ENCODE measurements at places on chromosomes 6 and 20.

DNA sequence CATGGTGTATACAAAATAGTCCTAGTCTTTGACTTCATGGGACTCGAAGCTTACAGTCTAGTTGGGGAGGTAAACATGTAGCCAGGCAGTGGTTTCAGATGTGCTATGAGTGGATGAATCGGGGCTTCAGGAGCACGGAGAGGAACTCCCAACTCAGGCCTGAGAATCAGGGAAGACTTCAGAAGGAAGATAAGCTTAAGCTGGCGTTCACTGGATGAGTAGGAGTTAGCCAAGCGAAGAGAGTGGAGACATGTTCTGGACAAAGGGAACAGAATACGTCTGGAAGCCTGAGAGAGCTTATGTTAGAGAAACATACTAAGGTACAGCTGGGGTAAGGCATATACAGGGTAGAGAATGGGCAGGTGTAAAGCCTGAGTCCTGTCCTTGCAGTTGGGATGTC lies 8.8 kb downstream of the CARMIL1 start:
- no peak for DNase-seq

DNA sequence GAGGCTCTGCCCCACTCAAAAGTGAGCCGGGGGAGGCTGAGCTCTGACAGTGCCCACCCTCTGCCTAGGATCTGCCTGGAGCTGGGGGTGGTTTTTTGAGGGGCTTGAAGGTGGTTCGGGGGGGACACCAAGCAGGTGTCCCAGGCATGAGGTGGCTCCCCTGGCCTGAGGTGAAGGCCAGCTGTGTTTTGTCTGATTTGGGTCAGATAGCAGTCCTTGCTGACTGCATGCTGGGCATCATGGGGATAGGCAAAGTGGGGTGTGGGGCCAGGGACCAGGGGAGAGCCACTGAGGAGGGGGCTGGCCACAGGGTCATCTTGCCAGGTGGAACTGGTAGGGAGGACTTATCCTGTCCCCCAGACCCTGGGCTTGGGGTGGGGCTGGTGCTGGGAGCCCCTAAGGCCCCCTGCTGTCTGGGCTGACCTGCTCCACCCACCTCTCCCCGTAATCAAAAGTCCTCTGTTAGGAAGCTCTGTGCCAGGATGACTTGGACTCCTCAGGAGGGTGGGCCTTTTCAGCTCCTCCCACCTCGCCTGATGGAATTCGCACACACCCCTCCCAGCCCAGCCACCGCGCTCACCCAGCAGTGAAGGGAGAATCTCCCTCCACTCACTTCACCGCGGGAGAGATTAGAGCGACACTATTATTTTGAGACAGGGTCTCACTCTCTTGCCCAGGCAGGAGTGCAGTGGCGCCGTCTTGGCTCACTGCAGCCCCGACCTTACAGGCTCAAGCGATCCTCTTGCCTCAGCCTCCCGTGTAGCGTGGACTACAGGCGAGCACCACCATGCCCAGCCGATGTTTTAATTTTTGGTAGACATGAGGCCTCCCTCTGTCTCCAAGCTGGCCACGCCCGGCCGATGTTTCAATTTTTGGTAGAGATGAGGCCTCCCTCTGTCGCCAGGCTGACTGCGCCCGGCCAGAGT lies 1.5 kb upstream of the COL9A3 start:
- no peak for DNase-seq

- DNase-seq, result no peak
Observed at GRCh38 chr6:1215023-1215422, 96.9 kb upstream of the FOXQ1 start.

GRCh38 chr6:14046476-14047068 lies 71.0 kb upstream of the CD83 start:
- peak; percentile 77 for DNase-seq

DNA sequence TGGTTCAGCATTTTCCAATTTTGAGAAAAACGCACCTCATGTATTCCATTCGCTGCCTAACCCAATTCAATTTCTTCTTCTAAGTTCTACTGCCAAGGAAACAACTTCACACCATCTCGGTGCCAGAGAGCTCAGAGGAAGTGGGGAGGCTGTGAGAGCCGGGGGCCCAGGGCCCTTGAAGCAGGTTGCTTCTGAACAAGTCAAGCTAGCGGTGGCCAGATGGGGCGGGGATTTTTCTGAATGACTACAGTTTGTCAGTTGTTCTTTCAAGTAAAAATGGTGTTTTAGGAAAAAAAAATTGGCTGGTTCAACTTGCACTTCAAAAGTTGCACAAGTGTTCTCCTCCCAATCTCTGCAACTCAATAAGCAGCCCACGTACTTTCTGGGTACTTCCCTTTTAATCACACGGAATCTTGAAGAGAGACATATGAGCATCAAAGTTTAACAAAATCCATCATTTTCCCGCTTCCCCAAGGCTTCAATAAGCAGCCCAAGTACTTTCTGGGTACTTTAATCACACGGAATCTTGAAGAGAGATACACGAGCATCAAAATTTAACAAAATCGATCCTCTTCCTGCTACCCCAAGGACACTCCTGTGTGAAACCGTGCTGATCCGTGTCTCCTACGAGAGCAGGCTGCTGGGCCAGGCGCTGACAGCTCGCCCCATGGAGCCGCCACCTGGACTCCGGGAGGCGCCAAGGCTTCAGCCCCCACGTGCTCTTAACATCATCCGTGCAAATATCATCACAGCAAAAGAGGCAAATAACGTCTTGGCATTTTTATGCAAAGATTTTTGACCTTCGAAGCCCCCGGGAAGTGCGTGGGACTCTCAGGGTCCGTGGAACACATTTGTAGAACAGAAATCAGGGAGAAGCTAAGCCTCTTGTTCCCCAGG lies 186.7 kb upstream of the PDE10A start:
- no peak for DNase-seq

- no peak for DNase-seq
Observed at GRCh38 chr20:23639490-23639958, 1.8 kb upstream of the CST3 start.

DNA sequence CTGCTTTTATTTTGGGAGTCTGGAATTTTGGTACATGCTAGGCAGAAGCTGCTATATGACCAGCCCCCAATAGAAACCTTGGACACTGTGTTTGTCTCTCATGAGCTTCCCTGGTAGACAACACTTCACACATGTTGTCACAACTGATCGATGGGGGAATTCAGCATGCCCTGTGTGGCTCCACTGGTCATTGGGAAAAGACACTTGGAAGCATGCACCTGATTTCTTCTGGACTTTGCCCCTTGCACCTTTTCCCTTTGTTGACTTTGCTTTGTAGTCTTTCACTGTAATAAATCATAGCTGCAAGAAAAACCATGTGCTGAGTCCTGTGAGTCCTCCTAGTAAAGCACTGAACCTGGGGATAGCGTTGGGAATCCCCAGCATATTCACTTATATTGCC lies 7.9 kb upstream of the WFDC10A start:
- no peak for DNase-seq

- peak; percentile 46 for DNase-seq
Observed at GRCh38 chr6:33276864-33277662, at the start of gene B3GALT4. Gene B3GALT4 (plus strand): TSS chr6:33277123. CDS start chr6:33277420, 297 bp downstream.

DNA sequence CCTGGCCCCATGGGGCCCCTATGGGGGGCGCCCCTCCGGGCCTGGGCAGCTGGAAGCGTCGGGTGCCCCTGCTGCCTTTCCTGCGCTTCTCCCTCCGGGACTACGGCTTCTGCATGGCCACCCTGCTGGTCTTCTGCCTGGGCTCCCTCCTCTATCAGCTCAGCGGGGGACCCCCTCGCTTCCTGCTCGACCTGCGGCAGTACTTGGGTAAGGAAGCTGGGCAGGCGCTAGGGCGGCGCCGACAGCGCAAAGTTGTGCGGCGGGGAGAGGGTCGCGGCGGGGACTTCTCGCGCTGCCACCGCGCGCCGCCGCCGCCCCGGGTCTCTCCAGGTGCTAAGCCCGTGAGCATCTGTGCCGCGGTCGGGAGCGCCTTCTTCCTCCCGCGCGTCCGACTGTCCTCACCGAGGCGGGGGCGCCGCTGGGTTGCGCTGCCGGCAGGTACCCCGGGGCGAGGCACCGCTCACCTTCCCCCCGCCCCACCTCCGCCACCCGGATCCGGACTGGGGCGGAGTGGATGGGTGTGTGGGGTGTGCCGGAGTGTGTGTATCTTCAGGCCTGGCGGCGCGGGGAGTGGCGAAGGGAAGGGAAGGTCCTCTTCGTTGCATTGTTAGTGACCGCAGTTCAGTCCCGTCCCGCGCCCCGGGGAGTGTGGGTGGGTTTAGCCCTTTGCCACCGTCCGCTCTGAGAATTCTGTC lies 788 bp downstream of the UST start:
- peak; percentile 10 for DNase-seq

DNA sequence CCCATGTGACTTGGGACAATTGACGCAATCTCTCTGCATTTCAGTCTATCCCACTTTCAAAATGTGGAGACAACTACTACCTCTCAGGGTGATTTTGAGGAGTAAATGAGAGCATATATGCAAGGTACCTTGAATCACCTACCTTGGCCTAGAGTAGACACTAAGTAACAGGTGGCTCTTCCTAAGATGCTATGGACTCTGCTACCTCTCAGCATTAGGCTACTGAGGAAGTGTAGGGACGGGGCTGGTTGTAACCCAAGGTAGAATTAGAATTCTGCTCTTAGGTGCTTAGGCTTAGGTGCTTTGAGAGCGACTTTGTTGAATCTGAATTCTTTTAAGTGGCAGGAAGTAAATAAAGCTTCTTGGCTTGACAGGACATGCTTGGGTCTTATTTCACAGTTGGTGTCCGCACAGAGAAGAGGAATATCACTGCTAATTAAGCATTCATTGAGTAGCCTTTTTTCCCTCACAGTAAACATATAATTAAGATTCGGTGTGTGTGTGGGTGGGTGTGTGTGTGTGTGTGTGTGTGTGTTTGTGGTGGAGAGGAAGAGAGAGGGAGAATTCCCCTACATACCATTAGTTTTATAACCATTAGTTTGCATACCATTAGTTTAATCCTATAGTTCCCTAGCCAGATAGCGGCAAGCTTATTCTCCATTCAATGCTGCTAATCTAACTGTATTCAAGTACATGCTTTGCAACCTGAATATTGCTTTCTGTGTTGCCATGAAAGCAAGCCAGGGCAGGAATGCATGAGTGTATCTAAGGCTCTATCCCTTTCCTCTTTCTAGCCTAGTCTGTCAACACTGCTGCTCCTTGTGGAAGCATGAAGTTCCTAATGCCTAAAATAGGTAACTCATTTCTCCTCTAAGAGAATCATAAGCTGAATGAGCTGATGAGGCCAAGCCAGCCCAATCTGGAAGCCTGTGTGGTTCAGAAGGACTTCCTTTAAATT lies 112.5 kb downstream of the IPCEF1 start:
- no peak for DNase-seq

- peak; percentile 70 for DNase-seq
Observed at GRCh38 chr6:90025523-90026061, 131.3 kb downstream of the GJA10 start.

DNA sequence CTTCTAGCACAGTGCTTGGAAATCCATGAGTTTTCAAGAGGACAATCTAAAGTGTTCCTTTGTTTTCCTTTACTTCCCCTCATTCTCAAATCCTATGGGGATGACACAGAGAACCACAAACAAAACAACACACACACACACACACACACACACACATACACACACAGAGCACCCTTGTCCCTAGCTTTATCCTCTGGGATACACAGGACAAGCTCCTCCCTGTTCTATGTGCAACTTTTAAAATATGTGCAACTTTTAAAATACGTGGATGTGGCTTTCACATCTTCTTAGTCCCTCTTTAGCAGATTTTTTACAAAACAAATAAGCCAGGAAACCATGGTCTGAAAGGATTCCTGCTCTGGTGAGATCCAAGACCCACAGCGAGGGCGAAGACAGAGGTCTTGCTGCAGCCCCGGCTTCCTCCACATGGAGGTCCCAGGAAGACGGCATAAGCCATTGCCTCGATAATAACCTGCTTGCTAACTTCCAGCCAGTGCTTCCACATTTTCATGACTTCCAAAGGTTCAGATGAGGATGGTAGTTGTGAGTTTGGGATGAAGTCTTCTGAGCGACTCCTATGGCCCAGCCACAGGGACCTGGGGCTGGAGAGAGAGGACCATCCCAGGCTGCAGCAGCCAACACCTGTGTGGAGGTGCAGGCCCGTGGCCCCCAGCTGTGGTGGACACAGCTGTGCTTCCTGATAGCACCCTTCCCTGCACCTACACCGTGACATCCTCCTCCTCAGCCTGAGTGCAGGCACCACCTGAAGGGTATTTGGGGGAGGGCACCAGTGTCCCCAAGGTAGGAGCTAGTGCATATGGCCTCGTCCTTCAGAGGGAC lies 62.8 kb upstream of the CD93 start:
- no peak for DNase-seq

DNA sequence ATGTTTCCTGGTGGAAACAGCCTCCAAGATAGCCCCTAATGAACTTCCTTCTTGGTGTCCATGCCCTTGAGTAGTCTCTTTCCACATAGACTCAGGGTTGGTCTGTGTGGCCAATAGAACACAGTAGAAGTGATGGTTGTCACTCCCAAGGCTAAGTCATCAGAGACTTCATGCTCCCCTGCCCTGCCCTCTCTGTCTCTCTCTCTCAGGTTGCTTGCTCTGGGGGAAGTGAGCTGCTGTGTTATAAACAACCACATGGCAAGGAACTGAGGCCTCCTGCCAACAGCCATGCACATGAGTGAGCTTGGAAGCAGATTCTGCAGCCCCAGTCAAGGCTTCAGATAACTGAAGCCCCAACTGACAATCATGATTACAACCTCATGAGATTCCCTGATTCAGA lies 85.3 kb upstream of the SLC22A16 start:
- no peak for DNase-seq

DNA sequence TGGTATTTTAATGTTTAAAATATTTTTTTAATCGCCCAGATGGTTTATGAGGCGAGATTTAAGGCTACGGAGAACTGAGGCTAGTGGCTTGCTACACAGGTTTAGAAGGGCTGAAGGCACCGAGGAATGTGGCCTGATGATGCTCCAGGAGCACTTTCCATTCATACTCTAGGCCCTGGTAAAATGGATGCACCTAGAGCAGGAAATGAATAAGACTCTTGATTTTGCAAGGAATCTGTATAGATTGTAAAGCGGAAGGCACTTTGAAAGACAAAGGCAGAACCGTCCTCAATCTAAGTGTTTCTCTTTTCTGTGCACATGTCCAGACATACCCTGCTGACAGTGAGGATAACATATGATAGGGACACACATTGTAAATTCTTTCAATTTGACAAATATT lies 30.1 kb downstream of the POU3F2 start:
- DNase-seq, result no peak

- DNase-seq, result no peak
Observed at GRCh38 chr6:85081102-85081501, 316.7 kb upstream of the TBX18 start.
